ENCODE measurements at places on chromosomes 16 and 17.

- DNase-seq, result no peak
Observed at GRCh38 chr16:5330058-5330457, 232.5 kb upstream of the EEF2KMT start.

GRCh38 chr17:81967533-81968395 lies 6.8 kb upstream of the NOTUM start:
- peak; percentile 53 for DNase-seq

- DNase-seq, result no peak
Observed at GRCh38 chr17:35286120-35286781, 43.4 kb downstream of the SLFN5 start.

DNA sequence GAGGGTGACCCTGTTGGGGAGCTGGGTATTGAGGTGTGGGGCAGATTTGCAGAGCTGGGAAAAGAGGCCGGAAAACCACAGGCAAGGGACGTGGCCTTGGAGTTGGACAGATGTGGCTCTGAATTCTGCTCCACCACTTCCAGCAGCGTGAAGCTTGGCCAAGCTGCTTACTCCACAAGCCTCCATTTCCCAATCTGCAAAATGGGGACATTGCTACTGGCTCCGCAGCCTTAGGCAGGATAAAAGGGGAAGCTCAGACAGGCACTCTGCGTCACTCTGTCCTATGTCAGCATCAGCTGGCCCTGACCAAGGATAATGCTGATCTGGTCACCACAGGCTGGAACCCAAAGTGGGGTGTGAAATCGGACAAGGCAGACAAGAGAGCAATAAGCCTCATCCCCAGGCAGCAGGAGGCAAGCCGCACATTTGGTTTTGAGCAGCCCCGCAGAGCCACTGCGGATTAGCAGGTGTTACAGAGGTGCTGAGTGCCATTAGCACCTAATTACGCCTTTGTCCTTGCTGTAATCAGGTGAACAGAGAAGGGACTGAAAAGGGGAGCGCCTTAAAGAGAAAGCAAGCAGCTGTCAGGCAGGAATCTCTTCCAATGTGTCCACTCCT lies 54.8 kb downstream of the SDK2 start:
- DNase-seq, result no peak

DNA sequence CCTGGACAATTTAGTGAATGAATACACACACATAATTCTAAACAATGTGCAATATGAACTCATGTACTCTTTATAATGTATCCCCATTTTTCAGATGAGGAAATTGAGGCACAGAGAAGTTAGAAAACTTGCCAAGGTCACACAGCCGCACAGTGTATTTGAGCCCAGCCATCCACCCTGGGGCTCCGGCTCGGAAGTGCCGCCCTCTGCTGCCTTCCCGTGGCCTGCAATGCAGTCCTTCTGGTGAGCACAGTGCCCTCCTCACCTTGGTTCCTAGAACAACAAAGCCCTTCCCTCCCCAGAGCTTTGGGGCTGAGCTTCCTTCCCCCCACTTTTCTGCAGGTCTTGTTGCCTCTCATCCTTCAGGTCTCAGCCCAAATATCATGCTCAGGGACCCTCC lies 63.7 kb downstream of the C16orf78 start:
- DNase-seq, result no peak

Data from progenitor cell of endocrine pancreas (in vitro differentiated cells).